Stimulated activated CD4-positive, alpha-beta T cell treated with anti-CD3 and anti-CD28 coated beads, TNF-alpha, amount 100 ng/mL, for 24 hours (primary cell): ENCODE measurements at places on chromosomes 12 and 14.
A peak's percentile ranks its signal among the peaks of the same experiment; 100 is the strongest.

- no peak for DNase-seq
Measured at GRCh38 chr12:41768456-41768855, 376.2 kb downstream of the GXYLT1 start.

GRCh38 chr14:81849714-81850113 is 316.1 kb upstream of the SEL1L start:
- no peak for DNase-seq

GRCh38 chr14:97369901-97370300 is 572.7 kb downstream of the VRK1 start:
- no peak for DNase-seq

- DNase-seq: no peak
Measured at GRCh38 chr14:23442721-23443356, 7.4 kb upstream of the MYH7 start.

- DNase-seq: no peak
Measured at GRCh38 chr14:103556946-103557758, 5.3 kb downstream of the BAG5 start.

DNA sequence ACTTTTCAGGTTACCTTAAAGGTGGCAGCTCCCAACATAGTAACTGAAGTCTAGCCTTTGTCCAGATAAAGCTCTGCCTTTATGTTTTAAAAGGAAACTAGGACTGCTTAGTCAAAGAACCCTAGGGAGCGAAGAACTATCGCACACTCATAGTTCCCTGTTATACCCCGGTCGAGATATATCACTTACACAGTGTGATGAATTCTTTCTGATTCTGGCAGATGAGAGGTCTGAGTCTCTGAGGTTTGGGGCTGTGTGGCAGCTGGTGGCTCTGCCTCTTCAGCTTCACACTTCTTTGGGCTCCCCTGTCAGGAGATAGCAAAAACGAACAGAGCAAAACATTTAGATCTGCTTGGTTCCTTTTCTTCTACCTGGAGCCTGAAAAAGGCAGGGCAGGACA is 17.0 kb downstream of the ACIN1 start:
- DNase-seq: no peak

- no peak for DNase-seq
Measured at GRCh38 chr12:109289551-109289950, 19.5 kb downstream of the FOXN4 start.

DNA sequence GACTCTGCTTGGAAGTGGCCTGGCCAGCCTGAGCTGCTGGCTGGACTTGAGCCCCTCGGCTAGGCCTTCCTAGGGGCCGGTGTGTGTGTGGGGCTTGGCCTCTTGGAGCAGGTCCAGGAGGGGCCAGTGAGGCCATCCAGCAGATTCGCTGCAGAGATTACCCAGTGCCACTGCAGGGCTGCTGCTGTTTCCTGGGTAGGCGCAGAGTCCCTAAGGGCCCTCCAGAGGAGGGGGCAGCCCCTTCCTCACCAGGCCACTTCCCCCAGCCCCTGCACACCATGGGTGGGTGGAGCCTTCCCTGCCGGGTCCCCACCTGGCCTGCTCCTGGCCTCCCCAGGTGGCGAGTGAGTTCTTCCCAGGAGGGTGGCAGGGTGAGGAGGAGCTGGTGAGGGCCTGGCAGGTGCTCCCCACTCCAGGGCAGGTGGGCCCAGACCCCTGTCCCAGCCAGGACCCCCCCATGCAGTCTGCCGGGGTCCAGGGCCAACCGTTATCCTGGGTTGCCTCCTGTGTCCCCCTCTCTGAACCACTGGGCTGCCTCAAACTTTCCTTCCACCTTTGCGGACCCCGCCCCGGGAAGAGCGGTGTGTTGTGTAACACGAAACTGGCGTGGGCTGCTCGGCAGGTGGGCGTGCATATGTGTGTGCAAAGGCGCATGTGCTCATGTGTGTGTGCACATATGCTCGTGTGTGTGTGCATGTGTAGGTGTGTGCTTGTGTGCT is 25.1 kb downstream of the ASPG start:
- DNase-seq: no peak

DNA sequence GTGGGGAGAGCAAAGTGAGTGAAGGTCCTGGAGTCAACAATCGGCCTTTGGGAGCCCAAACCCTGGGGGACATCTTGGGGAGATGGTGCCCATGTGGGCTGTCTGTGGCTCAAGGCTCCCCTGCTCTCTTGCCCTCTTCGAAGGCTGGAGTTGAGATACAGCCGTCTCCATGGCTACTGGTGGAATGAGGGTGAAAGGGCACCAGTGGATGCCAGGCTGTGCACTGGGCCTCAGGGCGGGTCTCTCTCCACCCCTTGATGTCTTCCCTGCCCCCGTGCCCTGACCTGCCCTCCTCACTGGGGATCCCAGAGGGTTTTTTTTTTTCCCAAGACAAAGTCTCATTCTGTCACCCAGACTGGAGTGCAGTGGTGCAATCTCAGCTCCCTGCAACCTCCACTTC is 2.0 kb upstream of the ANKRD9 start:
- no peak for DNase-seq

- DNase-seq: no peak
Measured at GRCh38 chr14:103115845-103116572, 7.3 kb upstream of the TNFAIP2 start.

DNA sequence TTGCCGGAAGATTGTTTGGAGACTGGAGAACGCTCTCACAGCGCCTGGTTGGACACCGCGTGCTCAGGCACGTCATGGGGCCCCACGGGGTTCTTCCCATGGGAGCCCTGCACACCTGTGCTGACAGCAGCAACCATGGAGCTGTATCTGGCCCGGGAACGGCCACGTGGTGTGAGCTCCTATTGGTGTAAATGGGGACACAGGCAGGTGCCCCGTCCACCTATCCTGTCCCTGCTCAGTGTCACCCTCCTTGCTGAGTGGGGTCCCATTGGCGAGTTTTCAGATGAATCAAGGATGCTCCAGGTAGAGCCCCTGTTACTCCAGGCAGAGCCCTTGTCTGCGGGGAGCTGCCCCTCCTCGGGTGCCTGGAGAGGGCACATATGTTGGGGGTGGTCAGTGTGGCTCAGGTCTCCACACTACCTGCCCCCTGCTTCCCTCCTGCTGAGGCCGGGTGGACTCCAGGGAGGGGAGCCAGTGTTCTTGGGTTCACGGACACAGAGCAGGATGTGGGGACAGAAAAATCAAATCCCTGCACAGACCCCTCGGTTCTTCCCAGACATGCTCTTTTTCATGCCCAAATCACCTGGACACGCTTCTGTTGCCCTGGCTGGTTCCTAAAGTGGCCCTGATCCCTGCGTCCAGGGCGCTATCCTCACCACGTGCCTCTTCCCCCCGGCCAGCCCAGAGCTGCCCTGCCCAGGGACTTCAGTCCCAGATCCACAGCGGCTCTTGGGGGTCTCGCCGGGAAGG is 250.1 kb downstream of the ADGRD1 start:
- no peak for DNase-seq

GRCh38 chr14:77475432-77476115 is 17.7 kb downstream of the AHSA1 start:
- no peak for DNase-seq

DNA sequence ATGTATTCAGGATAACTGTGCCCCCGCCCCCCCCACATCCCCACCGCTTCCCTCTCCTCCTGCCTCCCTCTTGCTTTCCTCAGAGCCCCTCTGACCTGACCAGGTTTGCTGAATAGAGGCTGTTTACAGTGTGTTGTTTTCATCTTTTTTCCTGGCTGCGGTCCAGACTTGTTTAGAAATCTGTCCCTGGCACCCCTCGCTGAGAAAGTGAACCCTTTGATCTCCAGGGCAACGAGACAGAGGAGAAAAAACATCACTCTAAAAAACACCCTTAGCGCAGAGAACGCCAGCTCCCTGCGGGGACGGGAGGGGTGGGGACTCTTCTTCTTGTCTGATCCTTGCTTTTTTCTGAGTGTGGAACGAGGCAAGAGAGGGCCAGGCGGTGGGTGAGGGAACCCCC is 22.5 kb downstream of the SDS start:
- DNase-seq: no peak

GRCh38 chr14:31300883-31301282 is 93.3 kb upstream of the HECTD1 start:
- no peak for DNase-seq

DNA sequence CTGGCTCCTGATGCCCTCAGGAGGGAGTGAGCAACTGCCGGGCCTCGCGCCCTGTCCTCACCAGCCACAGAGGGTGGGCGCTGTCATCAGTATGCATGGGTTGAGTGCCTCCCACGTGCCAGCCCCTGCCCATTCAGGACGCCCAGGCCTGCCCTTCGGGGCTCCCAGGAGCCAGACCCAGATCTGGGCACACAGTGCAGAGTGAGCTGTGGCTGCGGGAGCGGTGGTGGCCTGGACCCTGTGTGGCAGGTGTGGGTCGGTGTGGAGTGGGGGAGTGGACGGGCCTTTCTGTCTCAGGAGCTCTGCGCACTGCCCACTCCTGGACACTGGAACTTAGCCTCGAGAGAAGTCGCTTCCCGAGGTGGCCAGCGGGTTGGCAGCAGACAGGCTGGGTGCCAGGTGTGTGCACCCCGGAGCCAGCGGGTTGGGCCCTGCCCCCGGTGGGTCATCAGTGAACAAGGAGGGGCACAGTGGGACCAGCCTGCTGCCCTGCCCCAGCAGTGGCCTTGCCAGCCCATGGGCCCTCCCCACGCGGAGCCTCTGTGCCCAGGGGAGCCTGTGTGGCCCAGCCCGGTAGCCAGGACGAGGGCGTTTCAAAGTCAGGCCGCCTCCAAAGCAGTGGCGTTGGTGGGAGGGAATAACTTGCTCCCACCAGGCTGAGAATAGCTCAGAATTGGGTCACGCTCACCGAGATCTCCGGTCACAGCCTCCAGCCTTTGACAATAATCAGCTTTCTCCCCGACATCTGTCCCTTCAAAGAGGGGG is 9.5 kb downstream of the TRMT61A start:
- no peak for DNase-seq

- no peak for DNase-seq
Measured at GRCh38 chr12:54140588-54141388, 48.0 kb downstream of the SMUG1 start.

DNA sequence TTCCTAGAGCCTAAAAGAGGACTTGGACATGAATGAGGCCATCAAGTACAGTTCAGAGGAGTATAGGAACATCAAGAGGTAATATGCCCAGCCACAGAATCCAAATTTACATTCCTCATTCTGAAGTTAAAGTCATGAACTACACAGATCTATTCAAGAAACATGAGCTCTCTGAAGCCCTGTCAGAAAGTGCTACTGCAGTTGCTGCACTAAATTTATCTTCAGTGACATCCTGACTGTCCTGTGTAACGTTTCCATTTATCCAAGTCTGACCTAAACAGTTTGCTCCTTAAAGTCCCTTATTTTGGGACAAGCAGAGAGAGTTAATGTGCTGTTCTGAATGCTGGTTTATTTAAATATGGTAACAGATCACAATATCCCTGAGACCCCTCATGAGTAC is 28.2 kb downstream of the NEK9 start:
- DNase-seq: no peak

DNA sequence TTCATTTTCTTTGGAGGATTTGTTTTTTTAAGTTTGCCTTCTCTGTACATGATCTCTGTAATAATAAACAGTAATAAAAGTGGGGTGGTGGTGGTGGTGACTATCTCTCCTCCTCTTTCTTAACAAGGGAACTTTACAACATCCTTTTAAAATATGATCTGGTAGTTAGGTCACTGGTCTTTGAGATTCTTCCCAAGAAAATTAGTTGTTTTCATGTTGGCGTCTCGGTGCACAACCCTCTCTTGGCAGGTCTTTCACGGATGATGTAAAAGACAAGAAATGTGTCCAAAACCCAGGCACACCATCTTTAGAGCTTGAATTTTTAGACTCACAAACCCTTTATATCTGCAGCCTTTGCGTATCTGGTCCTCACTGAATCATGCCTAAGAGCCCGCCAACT is 488.5 kb upstream of the TBX3 start:
- no peak for DNase-seq

GRCh38 chr12:12221560-12221959 is 45.3 kb downstream of the LRP6 start:
- no peak for DNase-seq

- no peak for DNase-seq
Measured at GRCh38 chr12:116598311-116599284, 39.4 kb downstream of the MAP1LC3B2 start.

GRCh38 chr14:69937367-69938081 is 58.3 kb downstream of the SMOC1 start:
- DNase-seq: no peak

DNA sequence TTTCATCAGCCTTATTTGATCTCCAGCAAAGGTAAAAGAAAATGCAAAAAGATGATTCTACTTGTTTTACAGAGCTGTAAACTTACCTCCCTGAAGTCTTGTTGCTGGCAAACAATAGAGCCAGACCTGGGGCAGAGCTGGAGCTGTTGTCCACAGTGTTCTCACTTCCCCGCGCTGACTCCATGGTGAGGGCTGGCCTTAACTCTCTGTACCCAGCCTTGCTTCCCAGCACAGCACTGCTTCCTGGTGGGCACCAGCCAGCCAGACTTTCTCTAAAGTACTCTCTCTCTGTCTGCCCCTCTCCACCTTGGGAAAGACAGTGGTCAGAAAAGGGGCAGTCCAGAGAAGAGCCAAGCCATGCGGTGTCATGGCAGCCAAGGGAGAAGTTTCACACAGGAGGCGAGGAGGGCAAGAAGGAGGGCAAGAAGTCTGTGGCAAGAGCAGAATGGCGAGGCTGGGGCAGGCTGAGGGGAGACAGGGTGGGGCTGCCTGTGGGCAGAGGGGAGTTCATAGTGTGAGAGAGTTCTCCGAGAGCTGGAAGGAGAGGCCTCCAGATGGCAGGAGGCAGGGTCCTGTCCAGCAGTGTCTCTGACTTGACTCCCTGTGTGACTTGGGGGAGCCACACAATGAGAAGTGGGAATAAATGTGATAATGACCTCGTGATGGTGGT is 9.3 kb downstream of the EVL start:
- DNase-seq: no peak

GRCh38 chr12:99523853-99524252 is 123.7 kb upstream of the GARIN6 start:
- no peak for DNase-seq

- DNase-seq: peak; percentile 16
Measured at GRCh38 chr12:12582193-12582881, 19.7 kb upstream of the DUSP16 start.

DNA sequence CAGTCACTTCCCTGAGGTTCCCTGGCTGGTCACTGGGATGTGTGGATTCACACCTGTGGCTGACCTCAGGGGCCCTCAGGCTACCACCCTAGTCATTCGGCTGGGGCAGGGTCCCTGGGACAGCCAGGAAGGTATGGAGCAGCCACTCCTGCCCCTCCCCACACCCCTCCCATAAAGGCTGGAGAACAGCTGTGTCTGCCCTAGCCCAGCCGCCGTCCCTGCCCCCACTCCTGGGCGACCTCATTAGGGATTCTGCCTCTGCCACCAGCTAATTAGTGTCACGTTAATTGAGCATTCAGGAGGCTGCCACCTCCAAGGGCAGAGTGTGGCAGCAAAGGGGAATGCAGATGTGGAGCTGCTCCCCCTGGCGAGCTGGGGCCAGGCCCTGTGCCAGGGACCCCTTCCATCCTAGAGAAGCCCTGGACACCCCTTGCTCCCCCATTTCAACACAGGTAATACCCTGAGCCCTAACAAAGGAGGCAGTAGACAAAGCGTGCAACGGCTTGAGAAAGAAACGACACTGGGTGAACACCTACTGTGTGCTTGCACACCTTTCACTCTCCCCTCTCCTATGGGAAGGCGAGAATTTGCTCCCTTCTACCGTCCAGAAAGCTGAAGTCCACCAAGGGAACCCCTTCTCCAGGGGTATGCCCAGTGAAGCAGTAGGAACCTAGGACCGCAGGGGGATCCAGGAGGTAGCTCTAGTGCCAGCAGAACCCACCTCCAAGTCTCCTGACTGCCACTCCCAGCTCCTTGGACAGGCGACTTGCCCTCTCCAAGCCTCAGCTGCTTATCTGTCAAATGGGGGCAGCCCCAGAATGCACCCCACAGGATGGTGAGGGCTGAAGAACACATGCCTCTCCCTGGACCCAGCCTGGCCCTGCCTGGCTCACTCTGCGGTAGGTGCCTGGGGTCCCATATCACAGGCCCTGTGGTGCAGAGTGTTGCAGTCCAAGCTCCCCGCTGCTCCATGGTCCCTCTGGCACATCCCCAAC is 45.1 kb downstream of the FAM222A start:
- DNase-seq: no peak
